ENCODE measurements at places on chromosomes 4 and X.

GRCh38 chr4:119204916-119205315 is 7.6 kb upstream of the USP53 start:
- DNase-seq = no peak

DNA sequence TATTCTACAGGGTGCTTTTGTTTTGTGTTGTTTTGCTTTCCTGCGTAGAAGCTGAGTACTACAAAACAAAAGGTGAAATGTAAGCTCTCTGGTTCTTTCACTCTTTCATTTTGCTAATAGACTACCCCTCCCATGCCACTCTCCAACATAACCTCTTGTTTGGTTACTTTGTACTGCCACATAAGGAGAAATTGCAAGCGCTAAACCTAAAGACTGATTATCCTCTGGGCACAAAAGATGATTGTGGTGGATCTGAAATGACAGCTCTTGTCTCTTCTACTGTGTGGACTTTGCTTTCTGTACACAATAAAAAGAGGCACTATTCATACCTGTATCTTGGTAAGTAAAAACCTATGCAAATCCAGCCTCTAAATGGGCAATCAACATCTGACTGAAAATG is 5.3 kb downstream of the MBNL3 start:
- no peak for DNase-seq

GRCh38 chrX:73850124-73851013 is 287.4 kb downstream of the CHIC1 start:
- no peak for DNase-seq

- no peak for DNase-seq
Observed at GRCh38 chr4:155681886-155682285, 15.2 kb downstream of the GUCY1A1 start.

- peak; percentile 69 for DNase-seq
Observed at GRCh38 chr4:117134386-117134785, 49.0 kb upstream of the TRAM1L1 start.

GRCh38 chr4:44916411-44916810 is 190.1 kb upstream of the GNPDA2 start:
- DNase-seq = no peak

All from NCI-H1694 treated with DMSO at 0.1 percent for 48 hours (cell line).